NCI-H1092 treated with DMSO at 0.1 percent for 48 hours (cell line): ENCODE measurements at places on chromosomes 3 and 15.

- DNase-seq: no peak
These were observed 6.3 kb upstream of the GTPBP8 start for GRCh38 chr3:112984485-112984884.

GRCh38 chr15:44066211-44066827, 128.8 kb downstream of the FRMD5 start:
- peak; percentile 19 for DNase-seq

DNA sequence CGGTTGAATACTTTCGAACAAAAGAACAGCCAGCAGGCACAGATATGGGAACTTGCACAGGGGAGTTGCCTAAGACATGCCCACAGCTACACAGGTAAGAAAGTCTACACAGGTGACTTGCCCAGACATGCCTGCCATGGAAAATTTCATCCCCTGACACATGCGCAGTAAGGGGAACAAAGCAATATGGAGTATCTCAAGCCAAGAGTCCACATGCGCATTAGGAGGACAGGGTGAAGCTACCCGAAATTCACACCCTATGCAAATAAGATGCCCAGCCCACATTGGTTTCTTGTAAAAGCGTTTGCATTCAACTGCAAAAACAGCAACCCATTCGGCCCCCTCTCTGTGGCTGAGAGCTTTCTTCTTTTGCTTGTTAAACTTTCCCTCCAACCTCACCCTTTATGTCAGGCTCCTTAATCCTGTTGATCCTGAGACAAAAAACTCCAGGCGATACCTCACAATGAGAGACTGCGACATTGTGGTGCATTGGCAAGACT, 49.3 kb upstream of the TRPM1 start:
- DNase-seq: no peak

GRCh38 chr3:104548401-104548800, 818.3 kb upstream of the ALCAM start:
- no peak for DNase-seq

- DNase-seq: no peak
These were observed 17.0 kb downstream of the MUC4 start for GRCh38 chr3:195794708-195795107.

- DNase-seq: no peak
These were observed 106.8 kb downstream of the BBX start for GRCh38 chr3:107629566-107629965.

GRCh38 chr15:75705854-75706681, 6.6 kb downstream of the CSPG4 start:
- DNase-seq: no peak

DNA sequence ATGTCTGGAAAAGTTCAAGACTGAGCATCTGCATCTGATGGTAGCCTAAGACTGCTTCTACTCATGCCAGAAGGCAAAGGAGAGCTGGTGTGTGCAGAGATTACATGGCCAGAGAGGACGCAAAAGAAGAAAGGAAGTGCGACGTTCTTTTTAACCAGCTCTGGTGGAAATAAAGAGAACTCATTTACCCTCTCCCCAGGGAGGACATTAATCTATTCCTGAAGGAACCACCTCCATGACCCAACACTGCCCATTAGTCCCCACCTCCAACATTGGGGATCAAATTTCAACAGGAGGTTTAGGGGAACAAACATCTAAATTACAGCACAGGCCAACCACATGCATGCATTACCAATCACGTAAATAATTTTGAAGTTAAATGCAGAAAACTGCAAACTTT, 1.5 kb upstream of the NCK1 start:
- DNase-seq: no peak

GRCh38 chr3:57066471-57066870, 6.0 kb downstream of the SPATA12 start:
- DNase-seq: no peak

DNA sequence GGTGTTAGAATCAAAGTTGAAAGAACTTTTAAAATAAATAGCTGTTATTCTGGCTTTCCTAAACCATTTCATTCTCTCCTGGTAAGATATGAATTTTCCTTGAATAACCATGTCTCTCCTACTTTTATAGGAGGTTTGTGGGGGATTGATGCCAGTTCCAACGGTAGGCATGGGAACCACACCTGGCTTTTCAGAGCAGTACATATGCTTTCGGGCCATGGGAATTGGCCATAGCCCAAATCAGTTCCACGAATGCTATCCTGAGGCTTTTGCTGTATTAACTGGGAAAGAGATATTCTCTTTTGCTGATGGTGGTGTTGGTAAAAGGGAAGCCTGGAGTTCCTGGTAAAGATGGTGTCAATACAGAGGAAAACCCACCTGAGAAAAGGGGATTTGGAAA, 396.2 kb upstream of the ZNF385D start:
- no peak for DNase-seq

GRCh38 chr3:189652042-189652441, 20.9 kb downstream of the TP63 start:
- no peak for DNase-seq

DNA sequence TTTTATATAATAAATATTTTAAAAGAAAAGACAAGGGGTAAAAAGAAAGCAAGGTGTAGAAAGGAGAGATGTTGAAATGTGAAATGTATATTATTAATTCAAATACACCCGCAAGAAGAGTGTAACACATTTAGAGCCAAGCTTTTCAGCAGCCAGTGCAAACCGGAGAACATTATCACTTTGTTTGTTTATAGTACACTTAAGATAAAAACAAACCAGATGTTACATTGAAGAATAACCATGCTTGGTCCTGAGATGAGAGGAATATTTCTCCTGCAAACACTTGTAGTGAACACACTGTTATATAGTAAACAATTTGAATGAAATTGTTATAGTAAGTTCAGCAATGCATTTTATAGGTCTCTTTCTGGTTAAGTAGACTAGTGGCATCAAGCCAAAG, 1441.5 kb downstream of the OTOL1 start:
- peak; percentile 61 for DNase-seq

GRCh38 chr15:40409366-40409765, 3.8 kb downstream of the IVD start:
- DNase-seq: no peak

GRCh38 chr3:158837240-158837639, 35.4 kb downstream of the MFSD1 start:
- no peak for DNase-seq

- DNase-seq: no peak
These were observed 86.2 kb downstream of the EPHA6 start for GRCh38 chr3:96900566-96900965.

- DNase-seq: no peak
These were observed 13.1 kb upstream of the DNASE1L3 start for GRCh38 chr3:58223855-58224254.

DNA sequence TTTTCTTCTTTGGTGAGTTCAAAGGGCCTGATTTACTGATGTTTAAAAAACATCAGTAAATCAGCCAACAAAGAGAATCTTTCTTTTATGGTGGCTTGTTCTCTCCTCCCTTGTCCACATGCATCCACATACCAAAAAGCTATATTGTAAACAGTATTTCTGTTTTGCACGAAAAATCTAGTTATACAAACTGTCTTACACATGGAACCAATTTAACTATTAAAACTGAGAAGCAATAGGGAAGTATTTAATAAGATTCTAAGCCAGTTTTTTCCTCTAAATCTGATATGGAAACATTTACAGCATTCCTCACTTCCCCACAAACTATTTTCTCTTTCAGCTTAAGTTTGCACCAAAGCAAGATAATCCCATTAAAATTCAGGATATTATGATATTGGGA, 110.8 kb upstream of the ICE2 start:
- no peak for DNase-seq

GRCh38 chr15:51108933-51109550, 14.3 kb upstream of the TNFAIP8L3 start:
- DNase-seq: no peak

DNA sequence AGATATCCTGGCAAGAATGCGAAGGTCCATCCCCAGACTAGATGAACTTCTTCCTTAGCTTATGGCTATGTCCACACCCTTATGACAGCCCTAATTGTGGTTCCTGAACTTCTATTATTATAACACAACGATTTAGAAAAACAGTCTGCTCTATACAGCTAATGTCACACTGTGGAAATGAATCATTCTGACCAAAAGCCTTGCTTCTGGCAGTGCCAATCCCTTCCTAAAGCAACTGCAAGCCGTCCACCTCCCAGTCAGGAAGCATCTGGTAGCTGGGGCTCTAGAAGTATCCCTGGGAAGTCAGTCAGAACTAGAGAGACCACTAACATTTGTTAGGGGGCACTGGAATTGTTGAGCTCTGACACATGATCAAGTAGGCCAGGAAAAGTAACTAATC, 45.0 kb downstream of the MYO5A start:
- no peak for DNase-seq

DNA sequence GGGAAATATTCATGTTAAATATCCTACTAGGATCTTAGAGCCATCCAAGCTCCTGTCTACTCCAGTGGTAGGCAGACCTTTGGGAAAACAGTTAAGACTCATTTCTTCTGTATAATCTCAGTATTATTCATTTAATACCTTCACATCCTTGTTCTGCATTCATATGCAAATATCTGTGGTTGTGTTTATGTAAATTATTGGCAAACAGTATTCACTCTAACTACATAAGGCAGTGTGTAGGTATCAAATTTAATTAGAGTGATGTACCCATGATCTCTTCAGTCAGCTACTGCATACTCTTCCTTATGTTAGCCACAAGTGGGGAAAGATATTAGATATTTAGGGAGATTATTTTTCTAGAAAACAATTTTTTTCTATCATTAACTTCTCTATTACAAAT, 200.8 kb upstream of the SLC2A2 start:
- DNase-seq: no peak

- peak; percentile 91 for DNase-seq
These were observed 4.4 kb downstream of the SH3BP5 start for GRCh38 chr3:15327941-15328340.

DNA sequence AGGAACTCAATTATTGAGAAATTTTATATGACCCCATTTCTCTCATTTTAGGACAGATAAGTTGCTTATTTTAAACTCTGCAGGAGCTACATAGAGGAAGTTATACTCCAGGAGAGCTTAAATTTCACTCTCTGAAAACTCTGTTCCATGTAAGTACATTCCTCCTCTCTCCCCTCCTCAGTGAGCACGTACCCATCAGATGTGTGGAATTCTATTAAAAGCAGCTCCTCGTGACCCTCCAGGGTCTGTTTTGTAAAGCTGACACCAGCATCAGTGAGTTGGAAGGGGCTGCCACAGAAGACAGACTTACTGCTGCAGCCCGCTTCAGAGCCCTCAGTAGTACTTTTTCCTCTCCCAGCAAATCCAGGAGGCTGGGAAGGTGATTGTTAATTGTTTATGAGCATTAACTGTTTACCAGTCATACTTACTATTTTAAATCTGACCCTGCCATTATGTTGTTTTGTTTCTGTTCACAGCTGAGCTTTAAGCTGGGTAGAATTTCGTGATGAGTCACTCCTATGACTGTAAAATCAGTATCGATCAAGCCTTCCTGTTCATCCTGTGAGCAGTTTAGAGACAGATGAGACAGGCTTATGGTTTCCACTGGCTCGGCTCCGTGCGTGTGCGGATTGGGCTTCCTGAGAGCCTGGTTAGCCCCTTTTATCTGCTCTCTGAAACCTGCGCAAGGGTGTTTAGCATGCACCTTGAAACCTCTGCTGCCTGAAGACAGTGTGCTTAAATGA, 20.4 kb downstream of the IGF1R start:
- no peak for DNase-seq

DNA sequence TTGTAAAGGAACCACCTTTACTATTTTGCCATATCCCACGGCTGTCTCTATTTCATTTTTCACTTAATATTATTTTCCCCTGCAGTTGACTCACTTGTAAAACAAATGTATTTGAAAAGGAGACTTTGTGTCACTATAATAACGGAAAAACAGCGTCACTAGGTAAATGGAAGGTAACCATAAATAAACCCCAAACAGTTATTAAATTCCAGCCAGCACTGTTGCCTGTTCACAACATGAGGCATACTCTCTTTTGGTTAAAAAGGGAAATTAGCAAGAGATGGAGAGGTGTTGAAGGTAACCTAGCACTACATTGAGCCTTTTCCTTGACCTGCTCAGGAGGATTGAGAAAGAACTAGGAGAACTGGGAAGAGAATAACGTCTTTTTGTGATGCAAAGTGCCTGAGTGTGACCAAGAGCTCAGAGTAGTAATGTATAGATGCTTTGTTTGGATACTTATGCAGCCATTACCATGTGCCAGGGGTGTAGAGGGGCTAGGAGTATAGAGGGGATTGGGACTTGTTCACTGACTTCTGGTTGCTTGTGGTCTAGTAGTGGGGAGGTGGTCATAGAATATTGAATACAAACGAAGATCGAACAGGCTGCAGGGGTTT, 19.6 kb downstream of the FLNB start:
- DNase-seq: no peak

DNA sequence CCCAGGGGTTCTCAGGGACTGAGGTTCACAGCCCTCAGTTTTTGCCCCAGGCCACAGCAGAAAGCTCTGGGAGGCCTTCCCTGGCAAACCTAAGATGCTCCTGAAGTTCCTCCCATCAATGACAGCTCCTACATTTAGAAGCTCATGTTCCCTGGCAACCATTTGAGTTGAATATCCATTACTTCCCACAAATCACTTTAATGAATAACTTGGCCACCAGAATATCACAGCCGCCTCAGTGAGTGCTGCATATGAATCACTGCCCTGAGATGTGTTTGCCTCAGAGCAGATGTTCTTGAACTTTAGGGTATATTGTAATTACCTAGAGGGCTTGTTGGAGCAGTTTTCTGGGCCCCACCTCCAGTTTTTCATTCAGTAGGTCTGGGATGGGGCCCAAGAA, 27.4 kb downstream of the SLCO2A1 start:
- no peak for DNase-seq

DNA sequence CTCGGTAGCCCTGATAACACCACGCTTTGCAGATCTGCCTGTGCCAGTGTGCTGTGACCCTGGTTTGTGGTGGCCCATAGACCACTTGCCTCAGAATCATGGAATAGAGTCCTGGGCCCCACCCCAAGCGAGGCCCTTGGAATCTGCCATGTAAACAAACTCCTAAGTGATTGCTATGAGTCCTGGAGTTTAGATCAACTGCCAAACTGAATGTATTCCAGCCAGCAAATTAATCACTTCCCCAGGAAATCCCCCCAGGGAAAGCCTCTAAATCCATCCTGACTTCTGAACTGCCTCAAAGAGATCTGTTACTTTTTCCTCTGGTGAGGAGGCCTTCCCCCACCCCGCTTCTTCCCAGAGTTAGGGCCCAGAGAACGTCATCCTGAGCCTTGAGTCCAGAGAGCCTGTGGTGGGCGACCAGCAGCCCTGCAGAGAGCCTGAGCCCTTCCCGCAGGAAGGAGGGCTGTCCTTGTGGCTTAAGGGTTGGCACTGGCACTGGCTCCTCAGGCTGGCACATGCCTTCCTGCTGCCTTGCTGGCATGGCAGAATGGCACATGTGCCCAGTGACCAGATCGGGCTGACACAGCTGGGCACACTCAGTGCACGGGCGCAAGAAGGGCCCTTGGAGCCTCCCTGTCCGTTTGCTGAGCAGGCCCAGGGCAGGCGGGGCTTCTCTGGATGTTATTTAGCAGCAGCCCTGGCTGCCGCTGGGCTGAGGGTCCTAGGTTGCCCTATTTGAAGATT, 50.6 kb upstream of the PLXNA1 start:
- no peak for DNase-seq

GRCh38 chr3:127392156-127392490, 104.3 kb upstream of the PRR20G start:
- DNase-seq: no peak
